ENCODE measurements at places on chromosomes 7 and 10. TPM values are rescaled to one million over a fixed set of nuclear protein-coding genes. Genes with fewer than 3 reads are reported as not detected.

- DNase-seq, result no peak
Measured at GRCh38 chr10:5002013-5002727, 1.5 kb downstream of the AKR1C2 start.

DNA sequence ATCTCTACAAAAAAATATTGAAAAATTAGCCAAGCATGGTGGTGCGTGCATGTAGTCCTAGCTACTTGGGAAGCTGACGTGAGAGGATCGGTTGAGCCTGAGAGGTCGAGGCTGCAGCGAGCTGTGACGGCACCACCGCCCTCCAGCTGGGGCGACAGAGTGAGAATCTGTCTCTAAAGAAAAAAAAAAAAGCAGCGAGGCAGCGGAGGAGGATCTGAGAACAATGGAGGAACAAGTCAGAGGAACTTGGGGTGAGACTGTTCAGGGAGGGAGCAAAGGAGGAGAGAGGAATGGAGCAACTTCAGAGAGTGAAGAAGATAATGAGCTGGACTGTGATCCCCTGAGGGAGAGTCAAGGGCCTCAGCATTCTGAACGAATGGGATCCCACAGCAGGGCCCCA is 85.4 kb downstream of the MKX start:
- DNase-seq, result no peak

The SVOPL gene
- not detected for total RNA-seq

DNA sequence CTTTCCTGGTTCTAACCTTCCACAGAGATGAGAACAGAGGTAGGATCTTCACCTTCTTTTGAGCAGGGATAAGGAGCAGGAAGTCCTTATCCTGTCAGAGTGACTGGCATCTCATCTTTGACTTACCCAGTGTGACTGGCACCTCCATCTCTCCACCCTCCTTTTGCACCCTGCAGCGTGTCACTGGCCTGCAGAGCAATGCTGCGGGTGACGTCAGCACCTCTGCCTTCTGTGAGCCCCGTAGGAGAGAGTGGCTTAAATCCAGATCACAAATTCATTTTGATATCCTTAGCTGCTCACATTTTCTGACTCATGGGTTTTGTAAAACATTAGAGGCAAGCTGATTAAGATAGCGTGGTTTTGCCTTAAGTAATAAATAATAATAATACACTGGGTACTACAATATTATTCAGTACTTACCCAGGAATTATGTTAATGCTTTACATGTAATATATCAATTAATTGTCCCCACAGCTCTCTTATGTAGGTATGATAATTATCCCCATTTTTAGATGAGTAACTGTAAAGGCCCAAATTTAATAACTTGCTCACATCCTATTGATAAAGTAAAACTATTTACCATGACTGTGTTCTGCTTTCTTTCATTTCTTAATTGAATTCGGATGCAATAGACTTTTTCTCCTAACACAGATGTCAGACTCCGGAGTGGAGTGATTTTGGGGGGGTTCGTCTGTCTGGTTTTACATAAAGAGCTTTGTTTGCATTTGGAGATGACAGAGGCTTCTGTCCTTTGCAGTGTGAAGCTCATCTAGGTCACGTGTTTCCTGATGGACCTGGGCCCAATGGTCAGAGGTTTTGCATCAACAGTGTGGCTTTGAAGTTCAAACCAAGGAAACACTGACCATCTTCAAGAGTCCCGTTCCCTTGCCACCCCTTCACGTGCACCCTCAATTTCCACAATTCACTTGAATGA is 24.9 kb downstream of the MSRB2 start:
- no peak for DNase-seq

DNA sequence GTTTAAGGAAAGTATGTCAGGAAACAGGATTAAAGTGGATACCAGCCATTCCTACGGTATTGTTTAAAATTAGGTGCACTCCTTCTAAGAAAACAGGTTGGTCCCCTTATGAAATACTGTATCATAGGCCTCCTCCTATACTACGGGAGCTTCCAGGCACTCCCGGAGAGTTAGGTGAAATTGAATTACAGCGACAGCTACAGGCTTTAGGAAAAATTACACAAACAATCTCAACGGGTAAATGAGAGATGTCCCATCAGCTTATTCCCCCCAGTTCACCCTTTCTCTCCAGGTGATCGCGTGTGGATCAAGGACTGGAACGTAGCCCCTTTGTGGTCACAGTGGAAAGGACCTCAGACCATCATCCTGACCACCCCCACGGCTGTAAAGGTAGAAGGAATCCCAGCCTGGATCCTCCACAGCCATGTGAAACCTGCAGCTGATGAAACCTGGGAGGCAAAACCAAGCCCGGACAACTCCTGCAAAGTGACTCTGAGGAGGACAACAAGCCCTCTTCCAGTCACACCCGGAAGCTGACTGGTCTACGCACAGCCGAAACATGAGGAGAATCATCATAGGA is 25.1 kb upstream of the GHITM start:
- DNase-seq, result peak; percentile 27

Measured in GM23248 (cell line).